Memory B cell (primary cell): ENCODE measurements at places on chromosomes 16 and 17.

DNA sequence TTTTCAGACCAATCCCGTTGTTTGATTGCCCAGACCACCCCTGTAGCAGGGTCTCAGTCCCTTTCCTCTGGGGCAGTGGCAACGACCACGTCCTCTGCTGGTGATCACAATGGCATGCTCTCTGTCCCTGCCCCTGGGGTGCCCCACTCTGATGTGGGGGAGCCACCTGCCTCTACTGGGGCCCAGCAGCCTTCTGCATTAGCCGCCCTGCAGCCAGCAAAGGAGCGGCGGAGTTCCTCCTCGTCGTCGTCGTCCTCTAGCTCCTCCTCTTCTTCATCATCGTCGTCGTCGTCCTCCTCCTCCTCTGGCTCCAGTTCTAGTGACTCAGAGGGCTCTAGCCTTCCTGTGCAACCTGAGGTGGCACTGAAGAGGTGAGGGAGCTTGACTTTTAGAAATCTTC is 9.2 kb downstream of the ELOB start:
- peak overlapping the region; percentile 70 for H3K27ac ChIP-seq
- H3K36me3 ChIP-seq, result peaks cover 58% of the 10 kb centered on the region
- peaks cover 19% of the 10 kb centered on the region for H3K4me1 ChIP-seq

- peaks cover 5% of the 10 kb centered on the region for H3K36me3 ChIP-seq
- H3K27ac ChIP-seq, result peak overlapping the region; percentile 100
- H3K4me3 ChIP-seq, result peak overlapping the region; percentile 97
- no peaks in the 10 kb centered on the region for H3K27me3 ChIP-seq
These were observed 8.6 kb upstream of the TSPOAP1 start for GRCh38 chr17:58337210-58337599.

DNA sequence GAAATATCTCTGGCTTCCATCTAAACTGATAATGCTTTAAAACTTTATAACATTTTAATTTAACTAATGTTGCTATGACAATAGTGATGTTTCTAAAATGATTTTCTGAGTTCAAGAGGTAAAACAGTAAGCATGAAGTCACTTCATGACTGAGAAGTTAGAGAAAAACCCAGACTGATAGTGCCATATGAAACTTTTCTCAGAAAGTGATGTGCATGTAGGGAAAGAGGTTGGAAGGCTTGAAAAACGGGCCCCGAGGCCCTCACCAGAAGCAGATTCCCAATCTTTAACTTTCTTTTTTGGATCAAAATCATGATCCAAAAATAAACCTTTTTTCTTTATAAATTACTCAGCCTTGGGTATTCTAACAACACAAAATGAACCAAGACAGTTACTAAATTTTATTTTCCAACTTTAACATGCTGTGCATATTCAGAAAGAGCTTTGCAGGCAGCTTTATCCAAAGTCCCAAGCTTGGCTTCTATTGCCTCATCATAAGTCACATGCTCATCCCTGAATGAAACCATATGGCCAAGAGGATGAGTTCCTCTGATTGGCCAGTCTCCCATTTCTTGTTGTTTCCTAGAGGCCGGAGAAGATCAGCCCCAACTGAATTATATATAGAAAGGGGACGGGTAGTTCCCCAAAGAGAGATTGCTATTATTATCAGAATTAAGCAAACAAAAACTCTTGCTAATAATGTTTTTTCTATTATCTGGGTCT is 357.6 kb upstream of the SALL1 start:
- H3K27me3 ChIP-seq, result no peaks in the 10 kb centered on the region
- DNase-seq, result no peak
- H3K36me3 ChIP-seq, result no peaks in the 10 kb centered on the region
- no peak overlapping the region for H3K4me3 ChIP-seq

DNA sequence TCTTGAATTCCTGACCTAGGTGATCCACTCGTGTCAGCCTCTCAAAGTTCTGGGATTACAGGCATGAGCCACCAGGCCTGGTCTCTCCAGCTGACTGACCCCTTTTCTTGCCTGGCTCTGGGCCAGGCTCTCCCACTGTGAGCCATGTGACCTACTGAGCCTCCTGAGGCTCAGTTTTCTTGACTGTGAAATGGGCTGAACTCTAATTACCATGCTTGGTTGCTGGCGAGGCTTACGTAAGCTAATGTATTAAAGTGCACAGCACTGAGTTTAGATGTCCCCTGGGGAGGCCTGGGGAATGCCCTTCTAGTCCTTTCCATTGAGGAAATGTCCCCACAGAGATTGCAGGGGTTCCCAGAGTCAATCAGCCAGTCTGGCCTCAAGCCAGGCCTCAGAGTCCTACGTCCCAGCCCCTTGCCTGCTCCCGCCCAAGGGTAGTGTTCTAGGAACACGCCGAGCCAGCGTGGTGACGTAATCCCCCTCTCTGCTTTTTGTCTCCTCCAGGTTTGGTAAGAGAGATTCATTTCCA is 45.8 kb upstream of the LGALS9 start:
- no peak overlapping the region for H3K4me3 ChIP-seq
- H3K27ac ChIP-seq, result peak overlapping the region; percentile 74
- peaks cover 11% of the 10 kb centered on the region for H3K4me1 ChIP-seq
- no peak for DNase-seq
- H3K27me3 ChIP-seq, result no peaks in the 10 kb centered on the region

GRCh38 chr16:65984296-65984695 is 382.2 kb upstream of the CDH5 start:
- DNase-seq, result no peak
- H3K4me1 ChIP-seq, result no peaks in the 10 kb centered on the region
- H3K4me3 ChIP-seq, result no peak overlapping the region
- H3K36me3 ChIP-seq, result no peaks in the 10 kb centered on the region

DNA sequence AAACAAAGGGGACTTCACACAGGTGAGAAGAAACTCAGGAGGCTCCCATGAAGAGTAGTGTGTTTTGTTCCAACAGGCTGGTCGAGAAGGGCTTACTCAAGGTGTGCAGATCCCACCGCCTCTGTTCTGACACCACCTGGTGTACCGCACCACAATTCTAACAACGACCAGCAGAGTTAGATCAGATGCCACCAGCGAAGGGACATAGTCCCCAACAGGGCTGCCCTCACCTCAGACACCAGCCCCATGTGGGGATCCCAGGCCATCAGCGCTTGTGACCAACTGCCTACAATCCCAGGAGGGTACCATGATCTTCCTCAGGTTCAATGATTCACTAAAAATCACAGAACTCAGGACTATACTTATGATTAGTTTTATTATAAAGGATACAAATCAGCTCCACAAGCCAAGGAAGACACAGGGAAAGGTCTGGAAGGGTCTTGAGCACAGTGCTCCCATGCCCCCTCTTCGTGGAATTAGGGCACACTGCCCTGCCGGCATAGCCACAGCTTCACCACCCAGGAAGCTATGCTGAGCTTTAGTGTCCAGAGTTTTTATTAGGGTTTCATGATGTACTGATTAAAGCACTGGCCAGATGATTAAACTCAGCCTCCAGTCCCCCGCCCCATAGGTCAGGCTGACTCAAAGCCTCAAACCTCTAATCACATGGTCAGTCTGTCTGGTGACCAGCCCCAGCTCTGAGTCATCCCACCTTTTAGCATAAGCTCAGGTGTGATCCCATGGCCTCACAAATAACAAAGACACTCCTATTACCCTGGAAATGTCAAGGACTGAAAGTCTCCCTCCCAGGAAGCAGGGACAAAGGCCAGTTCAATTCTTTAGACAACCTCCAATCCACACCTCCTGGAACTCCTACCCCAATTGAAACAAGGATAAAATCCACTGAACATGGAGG is 26.0 kb downstream of the TRIM25 start:
- peaks cover 13% of the 10 kb centered on the region for H3K4me1 ChIP-seq
- H3K27ac ChIP-seq, result no peak overlapping the region
- peaks cover 48% of the 10 kb centered on the region for H3K36me3 ChIP-seq
- no peak for DNase-seq

GRCh38 chr16:27102701-27103575 is 36.2 kb downstream of the C16orf82 start:
- H3K36me3 ChIP-seq, result no peaks in the 10 kb centered on the region
- no peak for DNase-seq
- no peak overlapping the region for H3K27ac ChIP-seq
- H3K4me3 ChIP-seq, result no peak overlapping the region
- H3K27me3 ChIP-seq, result peaks cover 5% of the 10 kb centered on the region
- H3K4me1 ChIP-seq, result no peaks in the 10 kb centered on the region

DNA sequence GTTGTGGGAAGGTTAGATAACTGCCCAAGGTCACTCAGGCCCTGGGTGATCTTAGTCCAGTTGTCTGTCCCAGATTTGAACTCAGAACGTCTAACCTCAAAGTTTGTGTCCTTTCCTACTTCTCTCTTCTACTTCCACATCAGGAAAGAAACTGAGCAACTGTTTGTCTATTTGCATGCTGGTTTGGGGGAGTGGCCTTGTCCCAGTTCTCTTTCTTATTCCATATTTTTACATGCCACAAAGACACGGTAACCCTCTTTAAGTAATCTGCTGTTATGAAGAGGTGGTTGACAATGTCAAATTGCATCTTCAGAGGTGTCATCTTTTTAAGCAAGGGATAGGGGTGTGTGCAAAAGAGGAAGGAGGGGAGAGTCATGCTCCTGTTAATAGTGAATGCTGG is 432.5 kb downstream of the HS3ST3B1 start:
- peaks cover 5% of the 10 kb centered on the region for H3K27me3 ChIP-seq
- H3K27ac ChIP-seq, result no peak overlapping the region
- H3K36me3 ChIP-seq, result no peaks in the 10 kb centered on the region
